ENCODE measurements at places on chromosomes 11 and 22. TPM values are rescaled to one million over a fixed set of nuclear protein-coding genes. Genes with fewer than 3 reads are reported as not detected.

DNA sequence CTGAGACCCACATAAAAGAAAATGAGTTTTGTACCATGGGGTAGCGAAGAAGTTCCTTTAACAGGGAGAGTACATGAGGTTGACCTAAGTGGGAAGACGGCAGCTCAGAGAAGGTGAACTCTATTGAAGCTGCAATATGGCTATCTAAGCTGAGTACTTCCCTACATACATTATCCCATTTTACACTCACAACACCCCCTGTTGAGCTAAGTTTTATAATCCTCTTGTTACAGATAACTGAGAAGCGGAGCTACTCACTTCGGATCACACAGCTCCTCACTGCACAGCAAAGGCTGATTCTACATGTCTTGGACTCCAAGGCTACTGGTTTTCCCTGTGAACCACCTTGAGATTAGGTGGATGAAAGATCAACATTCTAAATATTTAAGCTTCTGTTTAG lies 8.2 kb upstream of the PIWIL4 start:
- DNase-seq, result no peak

DNA sequence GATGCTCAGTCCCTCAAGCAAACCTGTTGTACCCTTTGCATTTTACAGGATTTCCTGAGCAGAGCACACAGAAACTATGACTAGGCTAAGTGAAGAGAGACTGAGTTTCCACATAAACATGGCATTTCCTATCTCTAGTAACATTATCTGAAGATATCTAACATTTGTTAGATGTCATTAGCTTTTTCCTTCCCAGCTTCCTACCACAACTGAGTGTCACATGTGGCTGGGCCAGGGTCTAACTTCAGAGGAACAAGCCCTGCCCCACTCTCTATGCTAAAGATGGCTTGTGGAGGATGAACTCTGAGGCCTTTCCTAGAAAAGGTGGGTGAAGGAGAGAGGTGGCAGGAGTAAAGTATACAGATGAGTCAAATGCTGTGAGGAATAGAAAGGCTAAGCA lies 16.5 kb downstream of the C22orf42 start:
- DNase-seq, result no peak

- DNase-seq, result peak; percentile 88
Observed at GRCh38 chr22:35330258-35330861, 30.7 kb downstream of the TOM1 start.

DNA sequence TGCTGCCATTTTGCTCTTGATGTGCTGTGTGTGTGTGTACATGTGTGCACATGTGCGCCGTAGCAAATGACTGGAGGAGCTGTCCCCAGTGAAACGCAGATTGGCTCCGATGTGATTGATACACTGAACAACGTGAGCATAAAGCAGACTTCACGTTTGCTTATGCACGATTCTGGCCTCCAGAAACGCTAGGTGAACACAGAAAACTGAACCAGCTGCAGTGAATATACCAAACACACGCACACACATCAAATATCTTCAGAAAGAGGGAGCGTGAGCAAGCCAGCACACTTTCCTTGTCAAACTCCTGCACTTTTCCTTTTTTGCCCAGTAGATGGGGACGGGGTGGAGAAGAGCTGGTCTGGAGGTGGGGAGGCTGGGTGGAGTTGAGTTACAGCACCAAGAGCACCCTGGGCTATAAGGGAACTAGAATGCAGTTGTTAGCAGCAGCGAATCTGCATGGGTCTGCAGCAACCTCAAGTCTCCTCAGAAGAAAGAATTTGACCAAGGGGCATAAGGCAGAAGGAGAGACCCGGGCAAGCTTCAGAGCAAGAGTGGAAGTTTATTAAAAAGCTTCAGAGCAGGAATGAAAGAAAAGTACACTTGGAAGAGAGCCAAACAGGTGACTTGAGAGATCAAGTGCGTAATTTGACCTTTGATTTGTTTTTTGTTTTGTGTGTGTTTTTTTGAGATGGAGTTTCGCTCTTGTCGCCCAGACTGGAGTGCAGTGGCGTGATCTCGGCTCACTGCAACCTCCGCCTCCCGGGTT lies 77.8 kb upstream of the CADM1 start:
- DNase-seq, result no peak

- DNase-seq, result no peak
Observed at GRCh38 chr11:1226986-1227550, 4.2 kb downstream of the MUC5B start.

The SLC37A2 gene
- 32.5 TPM for total RNA-seq

The BEST1 gene
- total RNA-seq, result 11.0 TPM

The UBQLN3 gene
- 2.0 TPM for total RNA-seq

Measured in upper lobe of left lung (tissue), 6 donors.